Omental fat pad (tissue), 4 donors: ENCODE measurements at places on chromosomes 5 and 9.

DNA sequence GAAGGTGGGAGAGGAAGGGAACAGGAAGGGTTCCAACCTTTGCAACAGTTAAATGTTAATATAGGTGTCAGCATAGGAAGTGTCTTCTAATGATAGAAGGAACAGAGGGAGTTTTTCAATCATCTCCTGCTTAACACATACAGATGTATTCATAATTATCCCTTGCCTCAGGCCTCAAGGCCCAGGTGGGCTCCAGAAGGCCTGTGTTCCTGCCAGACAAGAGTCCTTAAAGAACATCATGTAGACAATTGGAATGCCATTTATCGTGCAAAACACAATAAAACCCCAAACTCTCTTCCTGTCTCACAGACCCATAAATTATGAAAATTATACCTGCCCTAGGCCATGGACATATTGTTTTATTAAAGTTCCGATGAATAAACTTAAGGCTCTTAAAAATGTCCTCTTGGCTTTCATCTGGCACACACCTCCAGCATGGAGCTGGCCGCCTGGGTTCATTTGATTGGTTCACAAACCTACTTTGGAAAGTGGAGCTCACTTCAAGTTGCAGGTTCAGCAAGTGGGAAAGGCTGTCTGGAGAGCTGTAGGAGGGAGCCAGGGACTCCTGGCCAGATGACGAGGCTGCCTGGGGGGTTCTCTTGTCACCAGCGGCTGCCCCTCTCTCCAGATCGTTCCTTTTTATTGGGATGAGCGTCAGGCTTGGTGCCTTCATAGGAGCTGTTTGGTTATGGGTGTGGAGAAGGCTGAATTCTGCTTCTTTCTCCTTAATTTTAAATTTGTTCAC is 17.5 kb downstream of the SPRY4 start:
- DNase-seq: no peak

DNA sequence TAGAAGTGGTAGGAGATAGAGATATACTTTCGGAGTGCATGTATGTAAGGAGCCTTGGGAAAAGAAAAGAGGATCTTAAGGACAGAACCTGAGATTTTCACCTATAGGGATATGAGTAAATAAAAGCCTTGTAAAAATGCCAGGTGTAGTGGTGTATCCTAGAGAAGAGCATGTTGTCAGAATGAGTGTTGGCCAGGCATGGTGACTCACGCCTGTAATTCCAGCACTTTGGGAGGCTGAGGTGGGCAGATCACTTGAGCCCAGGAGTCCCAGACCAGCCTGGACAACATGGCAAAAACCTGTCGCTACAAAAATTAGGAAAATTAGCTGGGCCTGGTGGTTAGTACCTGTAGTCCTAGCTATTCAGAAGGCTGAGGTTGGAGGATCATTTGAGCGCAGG is 76.0 kb downstream of the IPO11 start:
- DNase-seq: no peak

- no peak for DNase-seq
Observed at GRCh38 chr9:27792971-27793689, 219.8 kb upstream of the C9orf72 start.

GRCh38 chr9:98132158-98132557 is 13.1 kb upstream of the TRIM14 start:
- no peak for DNase-seq

- DNase-seq: no peak
Observed at GRCh38 chr5:128060644-128061385, 22.8 kb upstream of the SLC12A2 start.

- DNase-seq: no peak
Observed at GRCh38 chr9:14584571-14584970, 108.7 kb downstream of the ZDHHC21 start.
